ENCODE measurements at places on chromosomes 1 and 21. TPM values are rescaled to one million over a fixed set of nuclear protein-coding genes. Genes with fewer than 3 reads are reported as not detected.

CLEC20A gene
- total RNA-seq: 0.47 TPM

CFHR1 gene
- 22.0 TPM for total RNA-seq

SLC45A1 gene
- 1.8 TPM for total RNA-seq

GRCh38 chr1:229152311-229152710 is 118.6 kb upstream of the RAB4A start:
- peaks cover 3% of the 10 kb centered on the region for H3K27me3 ChIP-seq
- H3K36me3 ChIP-seq: no peaks in the 10 kb centered on the region
- no peak overlapping the region for H3K4me3 ChIP-seq
- H3K27ac ChIP-seq: no peak overlapping the region
- H3K4me1 ChIP-seq: no peaks in the 10 kb centered on the region
- no peak for DNase-seq

DNA sequence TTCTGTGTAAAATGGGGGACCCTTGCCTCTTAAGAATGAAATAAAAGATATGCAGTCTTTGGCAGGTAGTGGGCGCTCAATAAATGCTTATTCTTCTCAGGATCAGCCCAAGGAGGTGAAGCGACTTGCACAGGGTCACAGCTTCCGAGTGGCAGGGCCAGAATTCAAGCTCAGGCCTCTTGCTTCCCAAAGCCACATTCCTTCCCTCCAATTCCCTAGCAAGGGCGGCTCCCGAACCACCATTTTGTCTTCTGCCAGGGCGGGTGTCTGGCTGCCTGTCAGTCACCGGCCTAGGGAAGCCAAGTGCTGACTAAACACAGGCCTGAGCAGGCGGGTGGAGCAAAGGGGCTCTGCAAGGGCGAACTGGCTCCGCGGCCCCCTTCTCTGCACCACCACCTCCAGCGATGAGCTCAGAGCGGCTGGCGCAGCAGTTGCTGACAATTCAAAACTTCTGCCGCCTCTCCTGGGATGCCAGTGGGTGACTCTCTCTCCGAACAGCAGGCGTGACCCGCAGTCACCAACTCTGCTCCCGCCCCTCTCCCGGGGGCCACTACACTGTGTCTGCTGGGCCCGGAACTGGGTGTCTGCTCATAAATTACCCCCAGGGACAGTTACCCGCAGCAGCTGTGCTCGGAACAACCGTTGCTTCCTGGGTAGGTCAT is 10.8 kb downstream of the GPR3 start:
- peaks cover 8% of the 10 kb centered on the region for H3K36me3 ChIP-seq
- DNase-seq: peak; percentile 84
- peaks cover 12% of the 10 kb centered on the region for H3K4me1 ChIP-seq
- H3K27me3 ChIP-seq: no peaks in the 10 kb centered on the region
- H3K4me3 ChIP-seq: no peak overlapping the region
- H3K27ac ChIP-seq: peak overlapping the region; percentile 69

GRCh38 chr1:204834336-204834735 is 36.3 kb upstream of the NFASC start:
- no peaks in the 10 kb centered on the region for H3K36me3 ChIP-seq
- H3K4me3 ChIP-seq: no peak overlapping the region
- H3K27me3 ChIP-seq: no peaks in the 10 kb centered on the region
- DNase-seq: no peak
- H3K27ac ChIP-seq: no peak overlapping the region

DNA sequence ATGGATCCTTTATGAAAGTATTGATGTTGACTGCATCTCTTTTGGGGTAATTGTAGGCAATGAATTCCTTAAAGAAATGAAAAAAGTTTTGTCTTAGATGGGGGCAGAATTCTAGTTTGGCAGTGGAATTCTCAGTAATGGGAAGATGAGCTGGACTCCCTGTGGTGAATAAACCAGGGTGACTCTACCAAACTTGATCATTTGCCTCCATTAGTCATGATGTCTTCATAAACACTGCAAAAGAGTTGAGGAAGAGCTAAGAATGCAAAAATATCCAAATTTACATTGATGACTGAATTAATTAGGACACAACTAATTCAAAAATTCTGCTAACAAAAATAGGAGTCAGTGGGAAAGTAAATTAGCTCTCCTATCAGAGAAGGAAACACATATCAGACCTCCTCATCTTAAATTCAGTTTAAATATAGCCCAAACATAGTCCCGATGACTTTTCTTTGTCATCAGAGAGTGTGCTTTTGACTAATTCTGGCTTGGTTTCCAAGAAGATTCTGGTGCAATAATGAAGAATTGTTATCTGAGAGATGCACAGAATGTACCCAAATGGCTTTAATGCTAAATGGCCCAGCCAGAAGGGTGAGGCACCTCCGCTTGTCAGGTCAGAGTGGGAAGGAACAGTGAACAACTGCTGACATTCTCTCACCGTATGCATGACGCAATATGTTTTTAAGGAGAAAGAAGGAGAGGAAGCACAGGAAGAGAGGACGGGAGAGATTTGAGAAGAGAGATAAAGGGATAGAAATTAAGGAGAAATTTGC is 525.1 kb downstream of the LMO4 start:
- no peaks in the 10 kb centered on the region for H3K27me3 ChIP-seq
- no peak overlapping the region for H3K4me3 ChIP-seq
- no peak for DNase-seq
- no peaks in the 10 kb centered on the region for H3K4me1 ChIP-seq
- no peak overlapping the region for H3K27ac ChIP-seq

GRCh38 chr1:19892628-19893168 is 10.5 kb downstream of the OTUD3 start:
- peaks cover 20% of the 10 kb centered on the region for H3K36me3 ChIP-seq
- H3K4me3 ChIP-seq: no peak overlapping the region
- no peak overlapping the region for H3K27ac ChIP-seq
- H3K27me3 ChIP-seq: no peaks in the 10 kb centered on the region

DNA sequence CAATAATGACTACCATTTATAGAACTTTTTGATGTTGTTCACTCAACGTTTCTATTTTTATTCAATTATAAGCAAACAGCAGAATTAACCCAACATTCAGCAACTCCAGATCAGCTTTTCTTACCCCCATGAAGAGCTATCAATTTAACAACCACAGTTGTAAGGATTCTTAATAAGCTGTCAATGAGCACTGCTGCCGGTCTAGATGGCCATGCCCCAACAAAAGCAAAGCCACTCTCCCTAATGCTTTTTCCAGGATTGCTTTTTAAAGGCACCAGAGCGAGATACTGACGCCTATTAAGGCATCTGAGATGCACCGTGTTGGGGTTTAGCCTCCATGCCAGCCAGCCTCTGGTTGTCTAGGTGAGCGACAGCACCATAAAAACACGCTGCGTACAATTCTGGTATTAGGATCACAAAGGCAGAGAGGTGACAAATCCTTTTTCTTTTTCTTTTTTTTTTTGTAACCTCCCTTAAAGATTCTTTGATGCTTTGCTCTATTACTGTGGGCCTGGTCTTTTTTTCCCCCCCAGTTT is 39.5 kb downstream of the PTPRC start:
- H3K36me3 ChIP-seq: no peaks in the 10 kb centered on the region
- DNase-seq: no peak
- H3K4me1 ChIP-seq: no peaks in the 10 kb centered on the region

DNA sequence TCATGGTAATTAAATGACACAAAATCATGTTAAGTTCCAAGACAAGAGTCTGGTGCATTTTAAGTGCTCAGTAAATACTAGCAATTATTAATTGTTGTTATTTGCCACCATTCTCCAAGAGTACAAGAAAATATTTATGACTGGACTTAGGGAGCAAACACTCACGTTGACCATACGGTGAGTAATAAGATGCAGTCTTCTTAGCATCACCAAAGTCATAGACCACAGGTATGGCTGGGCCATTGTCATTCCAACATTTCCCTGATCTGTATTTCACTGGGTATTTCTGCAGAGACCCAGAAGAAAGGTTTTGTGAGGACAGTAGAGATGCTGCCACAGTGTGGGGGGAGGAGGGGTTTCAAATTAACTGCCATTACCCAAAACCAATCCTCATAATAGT is 4.7 kb downstream of the ITLN2 start:
- no peaks in the 10 kb centered on the region for H3K4me1 ChIP-seq
- no peaks in the 10 kb centered on the region for H3K36me3 ChIP-seq
- no peaks in the 10 kb centered on the region for H3K27me3 ChIP-seq

DNA sequence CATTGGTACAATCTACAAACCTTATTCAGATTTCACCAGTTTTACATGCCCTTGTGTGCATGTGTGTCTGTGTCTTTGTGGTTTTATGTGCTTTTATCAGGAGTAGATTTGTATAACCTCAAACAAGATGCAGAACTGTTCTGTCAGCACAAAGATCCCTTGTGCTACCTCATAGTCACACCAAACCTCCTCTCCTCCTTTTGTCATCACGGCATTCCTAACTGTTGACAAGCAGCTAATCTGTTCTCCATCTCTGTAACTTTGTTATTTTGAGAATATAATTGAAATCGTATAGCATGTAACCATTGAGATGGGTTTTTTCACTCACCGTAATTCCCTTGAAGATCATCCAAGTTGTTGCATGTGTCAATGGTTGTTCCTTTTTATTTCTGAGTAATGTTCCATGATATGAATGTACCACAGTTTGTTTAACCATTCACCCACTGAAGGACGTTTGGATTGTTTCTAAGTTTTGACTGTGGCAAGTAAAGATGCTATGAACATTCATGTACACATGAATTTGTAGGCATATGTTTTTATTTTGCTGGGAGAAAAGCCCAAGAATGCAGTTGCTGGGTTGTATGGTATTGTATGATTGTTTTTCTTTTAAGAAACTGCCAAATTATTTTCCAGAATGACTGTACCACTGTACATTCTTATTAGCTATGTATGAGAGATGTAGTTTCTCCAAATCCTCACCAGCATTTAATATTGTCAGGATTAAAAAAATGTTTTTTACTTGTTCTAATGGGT is 78.1 kb upstream of the B3GALT2 start:
- DNase-seq: no peak
- H3K36me3 ChIP-seq: no peaks in the 10 kb centered on the region
- H3K27me3 ChIP-seq: no peaks in the 10 kb centered on the region
- no peak overlapping the region for H3K27ac ChIP-seq
- H3K4me3 ChIP-seq: no peak overlapping the region

GRCh38 chr1:201088395-201088794 is 23.8 kb downstream of the CACNA1S start:
- no peak overlapping the region for H3K4me3 ChIP-seq
- H3K27ac ChIP-seq: no peak overlapping the region
- H3K36me3 ChIP-seq: no peaks in the 10 kb centered on the region

DNA sequence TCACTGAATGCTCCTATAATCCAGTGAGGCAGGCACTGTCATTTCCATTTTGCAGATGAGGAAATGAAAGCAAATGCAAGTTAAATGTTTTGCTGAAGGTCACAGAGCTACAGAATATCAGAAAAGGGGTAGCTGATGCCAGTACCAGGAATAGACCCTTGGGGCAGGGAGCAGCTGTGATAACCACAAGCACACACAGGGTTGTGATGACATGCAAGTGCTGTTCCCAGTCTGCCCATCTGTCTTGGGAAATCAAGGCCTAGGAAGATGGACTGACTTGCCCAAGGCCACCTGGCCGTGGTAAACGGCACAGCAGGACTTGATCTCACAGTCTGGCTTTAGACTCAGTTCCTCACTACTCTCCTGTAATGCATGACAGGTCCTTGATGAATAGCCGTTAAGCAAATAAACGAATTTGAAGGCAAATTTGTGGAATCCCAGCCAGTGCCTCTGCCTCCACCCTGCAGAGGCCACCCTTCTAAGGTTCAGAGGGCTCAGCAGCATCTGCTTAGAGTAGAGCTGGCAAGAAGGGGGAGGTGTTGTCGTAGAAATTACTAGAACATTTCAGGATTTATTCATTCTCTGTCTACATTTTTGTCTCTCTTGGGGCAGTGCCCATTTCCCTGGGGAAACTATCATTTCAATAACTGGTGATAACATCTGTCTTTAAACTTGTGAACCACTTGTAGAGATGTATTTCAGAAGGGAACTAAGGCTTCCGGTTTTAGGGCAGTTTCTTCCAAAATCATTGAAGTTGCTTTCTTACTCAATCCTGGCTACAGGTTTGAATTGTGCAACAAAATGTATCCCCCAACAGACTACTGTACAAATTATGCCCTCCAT is 53.2 kb upstream of the MRPS6 start:
- H3K36me3 ChIP-seq: no peaks in the 10 kb centered on the region
